ENCODE measurements at places on chromosomes 12 and 14. TPM values are rescaled to one million over a fixed set of nuclear protein-coding genes. Genes with fewer than 3 reads are reported as not detected.

The KLRK1 gene
- total RNA-seq, result 7.6 TPM

The POTEM gene
- not detected for total RNA-seq

The CARMIL3 gene
- total RNA-seq, result 1.3 TPM

The PCK2 gene
- 116 TPM for total RNA-seq

The DENND5B gene
- 6.1 TPM for total RNA-seq

The CFAP251 gene
- 3.9 TPM for total RNA-seq

The NYNRIN gene
- 32.7 TPM for total RNA-seq

The RPL10L gene
- not detected for total RNA-seq

The SLC38A4 gene
- 37.1 TPM for total RNA-seq

The PRPF39 gene
- total RNA-seq, result 55.1 TPM

The PSMB5 gene
- total RNA-seq, result 67.6 TPM

The CMA1 gene
- total RNA-seq, result 2.2 TPM

The SLCO1B1 gene
- not detected for total RNA-seq

The RSRC2 gene
- 72.5 TPM for total RNA-seq

The DEPDC4 gene
- total RNA-seq, result 1.4 TPM

The C12orf50 gene
- 0.10 TPM for total RNA-seq

The TMEM233 gene
- total RNA-seq, result 2.4 TPM

The FICD gene
- 6.4 TPM for total RNA-seq

The PLEKHH1 gene
- total RNA-seq, result 46.3 TPM

The SMIM41 gene
- 0.78 TPM for total RNA-seq

The IAPP gene
- total RNA-seq, result not detected

The KSR2 gene
- 8.6 TPM for total RNA-seq

The FBLN5 gene
- total RNA-seq, result 39.4 TPM

The CD63 gene
- 905 TPM for total RNA-seq

The P2RX7 gene
- total RNA-seq, result 1.8 TPM

The TDRD9 gene
- 2.8 TPM for total RNA-seq

The ACOT2 gene
- 23.7 TPM for total RNA-seq

The KRT3 gene
- total RNA-seq, result not detected

The TAS2R9 gene
- total RNA-seq, result not detected

The ANKRD33 gene
- total RNA-seq, result not detected

The TMCC3 gene
- 10.1 TPM for total RNA-seq

The ESPL1 gene
- 2.3 TPM for total RNA-seq

The KRT7 gene
- 2,511 TPM for total RNA-seq

All from ureter (tissue), 1 donor.